ENCODE measurements at places on chromosomes 2 and 18.

DNA sequence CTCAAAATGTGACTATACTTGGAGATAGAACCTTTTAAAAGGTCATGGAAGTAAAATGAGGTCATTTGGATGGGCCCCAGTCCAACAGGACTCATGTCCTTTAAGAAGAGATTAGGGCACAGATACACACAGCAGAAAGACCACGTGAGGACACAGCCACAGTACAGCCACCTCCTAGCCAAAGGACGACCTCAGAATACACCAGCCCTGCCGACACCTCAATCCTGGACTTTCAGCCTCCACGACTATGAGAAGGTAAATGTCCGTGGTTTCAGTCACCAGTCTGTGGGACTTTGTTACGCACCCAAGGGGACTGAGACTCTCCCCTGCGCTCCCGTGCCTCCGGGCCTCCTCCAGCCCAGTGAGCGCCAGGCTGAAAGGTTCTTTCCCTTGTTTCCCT lies 30.2 kb upstream of the HPCAL1 start:
- no peak for DNase-seq

- no peak for DNase-seq
These were observed 207.6 kb downstream of the SLC8A1 start for GRCh38 chr2:40244251-40244650.

- no peak for DNase-seq
These were observed 3.5 kb downstream of the NBEAL1 start for GRCh38 chr2:203018181-203018580.

- DNase-seq: no peak
These were observed 74.2 kb upstream of the CELF4 start for GRCh38 chr18:37639846-37640245.

Measured in RPMI8226 (cell line).